ENCODE measurements at places on chromosomes 2 and 18.

DNA sequence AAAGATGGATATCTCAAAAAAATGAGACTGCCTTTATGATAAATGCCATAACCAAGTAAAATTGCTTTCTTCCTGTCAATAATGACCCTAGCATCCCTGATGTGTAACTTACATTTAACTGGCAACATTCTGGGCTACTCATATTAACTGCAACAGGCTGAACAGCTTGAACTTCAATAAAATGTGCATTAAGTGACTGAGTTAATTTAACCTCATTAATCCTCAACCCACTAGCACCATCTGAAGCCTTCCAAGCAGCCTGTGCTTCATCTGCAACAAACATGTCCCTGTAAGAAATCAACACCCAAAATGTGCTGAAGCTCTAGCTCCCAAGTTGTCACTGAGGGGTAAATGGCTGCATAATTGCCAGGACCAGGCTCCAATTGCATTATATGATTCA is 296.2 kb upstream of the ZC3H15 start:
- no peak for DNase-seq

DNA sequence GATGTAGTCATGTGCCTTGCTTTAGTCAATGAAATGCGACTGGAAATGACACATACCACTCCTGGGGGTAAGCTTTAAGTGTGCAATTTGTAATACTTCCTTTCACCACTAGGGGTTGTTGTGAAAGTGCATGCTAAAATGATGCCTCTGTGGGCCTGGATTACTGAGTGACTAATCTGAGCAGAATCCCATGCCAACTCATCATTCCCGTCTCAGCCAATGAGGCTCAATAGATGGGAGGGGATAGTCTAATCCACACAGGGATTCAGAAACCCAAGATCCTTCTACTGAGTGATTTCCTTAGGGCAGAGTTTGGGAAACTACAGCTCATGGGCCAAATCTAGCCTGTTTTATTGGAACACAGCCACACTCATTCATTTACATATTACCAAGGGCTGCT is 54.0 kb downstream of the HRH4 start:
- no peak for DNase-seq

GRCh38 chr2:47695800-47696477 is 87.0 kb upstream of the MSH6 start:
- no peak for DNase-seq

DNA sequence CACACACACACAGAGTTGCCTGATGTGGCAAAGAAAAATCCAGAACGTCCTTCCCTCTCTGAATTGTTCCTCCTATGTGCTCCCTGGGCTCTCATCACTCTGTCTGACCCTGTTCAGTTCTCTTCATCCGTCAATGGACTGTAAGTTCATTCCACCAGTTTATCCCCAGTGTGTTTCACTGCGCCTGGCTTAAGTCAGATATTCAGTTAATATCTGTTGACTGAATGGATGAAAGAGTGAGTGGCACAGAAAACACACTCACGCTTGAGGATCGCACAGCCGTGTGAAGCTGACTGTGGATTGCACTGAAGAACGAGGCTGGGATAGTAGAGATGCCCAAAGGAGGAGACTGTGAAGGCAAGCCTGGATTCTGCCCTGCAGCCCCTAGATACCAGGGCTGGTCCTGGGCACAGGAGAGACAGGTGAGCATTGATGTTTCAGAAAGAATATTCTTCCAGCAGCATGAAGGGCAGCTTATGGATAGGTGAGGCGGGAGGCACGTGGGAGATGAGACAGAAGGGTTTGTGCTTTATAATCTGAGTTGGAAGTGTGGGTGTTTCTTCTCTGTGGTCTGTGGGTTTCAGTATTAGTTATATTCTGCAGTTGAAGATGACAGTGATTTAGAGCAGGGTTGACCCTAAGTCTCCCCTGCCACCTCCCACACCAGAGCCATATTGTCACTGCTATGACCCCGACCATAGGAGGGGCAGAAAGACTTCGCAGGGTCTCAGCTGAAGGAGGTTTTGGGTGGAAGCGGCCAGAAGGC is 129.9 kb downstream of the SOCS6 start:
- DNase-seq = no peak

GRCh38 chr2:88696611-88697010 is 5.1 kb downstream of the RPIA start:
- no peak for DNase-seq

DNA sequence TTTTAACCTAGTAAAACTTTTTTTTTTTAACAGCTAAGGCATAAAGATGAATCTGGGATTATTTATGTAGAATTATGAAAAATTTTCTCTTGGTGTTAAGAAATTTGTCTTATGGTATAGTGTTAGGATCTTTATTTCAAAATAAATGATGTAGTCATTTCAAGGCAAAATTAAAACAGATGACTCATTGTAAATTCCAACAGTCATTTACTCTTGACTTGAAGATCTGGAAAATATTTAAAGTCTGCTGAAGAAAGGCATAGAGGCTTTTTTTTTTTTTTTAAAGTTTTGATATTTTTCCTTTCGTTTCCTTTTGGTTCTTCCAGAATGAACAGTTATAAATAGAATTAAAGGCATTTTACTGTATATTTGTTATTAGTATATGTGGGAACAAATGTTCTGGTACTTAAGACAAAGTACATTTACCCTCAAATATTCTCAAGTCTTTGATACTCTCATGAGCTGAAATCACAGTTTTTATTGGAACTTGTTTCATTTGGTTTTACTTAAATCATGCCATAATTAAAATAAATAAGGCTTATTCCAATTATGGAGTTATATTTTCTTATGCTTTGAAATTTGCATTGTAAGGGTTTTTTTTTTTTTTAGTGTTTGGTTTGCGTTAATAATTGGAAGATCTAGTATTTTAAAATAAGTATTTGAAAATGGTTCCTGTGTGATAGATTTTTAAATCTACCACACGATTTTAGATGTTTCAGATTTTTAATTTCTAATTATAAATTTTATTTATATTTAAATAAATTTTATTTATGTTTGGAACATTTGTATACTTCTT is 29.9 kb downstream of the GLS start:
- no peak for DNase-seq

- DNase-seq = no peak
These were observed 203.9 kb downstream of the DLGAP1 start for GRCh38 chr18:4251206-4251605.

DNA sequence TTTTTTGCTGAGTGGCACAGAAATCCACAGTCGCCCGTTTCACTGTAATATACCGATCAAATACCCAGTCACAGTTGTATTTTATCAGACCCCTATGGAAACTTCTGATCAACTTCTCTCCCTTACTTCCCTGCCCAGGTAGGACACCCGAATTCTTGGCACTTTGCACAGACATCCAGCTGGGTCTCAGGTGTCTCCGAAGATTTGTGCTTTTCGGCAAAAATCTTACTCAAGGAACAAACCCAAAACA is 596 bp downstream of the MREG start:
- no peak for DNase-seq

GRCh38 chr18:79566771-79567431 is 112.7 kb upstream of the CTDP1 start:
- no peak for DNase-seq

- DNase-seq = no peak
These were observed 1668.7 kb downstream of the SUCLG1 start for GRCh38 chr2:82790206-82791021.

DNA sequence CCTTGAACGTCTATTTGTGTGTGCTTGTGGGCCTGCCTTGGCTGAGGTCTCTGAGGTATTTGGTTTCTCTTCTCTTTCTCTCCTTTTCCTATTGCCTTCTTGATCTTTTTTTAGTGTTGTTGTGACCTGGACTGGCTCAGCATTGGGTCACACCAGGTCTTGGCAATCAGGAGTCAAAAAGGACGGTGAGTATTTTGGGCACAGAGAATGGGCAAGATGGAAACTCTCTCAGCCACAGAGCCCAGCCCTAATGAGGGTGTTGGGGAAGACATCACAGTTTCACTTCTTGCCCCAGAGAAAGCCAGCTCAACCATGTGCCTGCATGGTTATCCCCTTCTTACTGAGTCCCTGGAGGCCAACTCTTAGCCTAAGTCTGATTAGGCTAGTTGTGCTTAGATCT is 13.7 kb upstream of the INO80C start:
- no peak for DNase-seq

- DNase-seq = peak; percentile 49
These were observed 164.8 kb upstream of the KLHL14 start for GRCh38 chr18:32937597-32937996.

- DNase-seq = no peak
These were observed 5.9 kb downstream of the SERPINB11 start for GRCh38 chr18:63708650-63709049.

GRCh38 chr2:157540102-157540501 is 88.6 kb downstream of the ACVR1C start:
- DNase-seq = no peak

DNA sequence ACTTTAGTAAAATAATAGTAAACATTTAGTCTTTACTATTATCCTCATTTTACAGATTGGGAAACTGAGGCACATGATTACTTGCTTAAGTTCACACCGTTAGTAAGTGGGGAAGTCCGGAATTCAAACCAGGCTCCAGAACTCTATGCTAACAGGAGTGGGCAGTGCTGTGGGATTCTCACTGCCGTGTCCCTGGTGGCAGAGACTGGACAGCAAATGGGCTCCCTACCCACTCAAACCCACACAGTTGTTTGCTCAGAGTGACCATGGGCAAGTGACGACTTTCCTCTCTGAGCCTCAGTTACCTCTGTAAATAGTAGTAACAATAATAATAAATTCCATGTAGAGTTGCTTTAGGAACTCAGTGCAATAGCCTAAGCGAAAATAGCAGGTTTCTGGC is 24.0 kb downstream of the MAIP1 start:
- no peak for DNase-seq

DNA sequence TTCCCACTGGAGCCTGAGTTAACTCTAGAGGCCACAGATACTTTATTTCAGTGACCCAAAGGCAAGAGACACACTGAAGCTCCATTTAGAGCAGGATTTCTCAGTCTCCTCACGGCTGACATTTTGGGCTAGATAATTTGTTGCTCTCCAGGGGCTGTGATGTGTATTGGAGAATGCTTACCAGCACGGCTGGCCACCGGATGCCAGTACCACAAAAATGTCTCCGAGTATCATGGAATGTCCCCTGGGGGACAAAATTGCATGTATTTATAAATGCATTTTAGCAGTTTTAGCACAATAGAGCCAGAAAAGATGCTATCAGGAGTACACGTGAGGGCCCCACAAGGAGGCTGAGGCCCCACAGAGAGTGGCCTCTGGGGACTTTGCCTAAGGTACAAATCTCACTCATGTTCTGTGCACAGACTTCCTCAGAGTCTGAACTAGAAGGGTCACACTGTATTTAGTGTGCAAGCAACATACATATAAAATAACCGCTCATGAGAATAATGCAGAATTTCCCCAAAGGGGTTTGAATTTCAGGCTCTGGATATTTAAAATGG is 20.5 kb upstream of the DCC start:
- no peak for DNase-seq

DNA sequence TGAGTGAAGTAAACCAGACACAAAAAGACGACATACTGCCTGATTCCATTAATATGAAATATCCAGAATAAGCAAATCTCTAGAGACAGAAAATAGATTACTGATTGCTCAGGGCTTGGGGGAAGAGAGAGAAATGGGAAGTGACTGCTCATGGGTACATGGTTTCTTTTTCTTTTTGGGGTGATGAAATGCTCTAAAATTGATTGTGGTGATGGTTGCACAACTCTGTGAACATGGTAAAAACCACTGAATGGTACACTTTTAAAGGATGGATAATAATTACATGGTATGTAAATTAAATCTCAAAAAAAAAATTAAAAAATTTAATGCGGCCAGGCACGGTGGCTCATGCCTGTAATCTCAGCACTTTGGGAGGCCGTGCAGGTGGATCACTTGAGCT is 39.3 kb downstream of the RPL31 start:
- DNase-seq = no peak

DNA sequence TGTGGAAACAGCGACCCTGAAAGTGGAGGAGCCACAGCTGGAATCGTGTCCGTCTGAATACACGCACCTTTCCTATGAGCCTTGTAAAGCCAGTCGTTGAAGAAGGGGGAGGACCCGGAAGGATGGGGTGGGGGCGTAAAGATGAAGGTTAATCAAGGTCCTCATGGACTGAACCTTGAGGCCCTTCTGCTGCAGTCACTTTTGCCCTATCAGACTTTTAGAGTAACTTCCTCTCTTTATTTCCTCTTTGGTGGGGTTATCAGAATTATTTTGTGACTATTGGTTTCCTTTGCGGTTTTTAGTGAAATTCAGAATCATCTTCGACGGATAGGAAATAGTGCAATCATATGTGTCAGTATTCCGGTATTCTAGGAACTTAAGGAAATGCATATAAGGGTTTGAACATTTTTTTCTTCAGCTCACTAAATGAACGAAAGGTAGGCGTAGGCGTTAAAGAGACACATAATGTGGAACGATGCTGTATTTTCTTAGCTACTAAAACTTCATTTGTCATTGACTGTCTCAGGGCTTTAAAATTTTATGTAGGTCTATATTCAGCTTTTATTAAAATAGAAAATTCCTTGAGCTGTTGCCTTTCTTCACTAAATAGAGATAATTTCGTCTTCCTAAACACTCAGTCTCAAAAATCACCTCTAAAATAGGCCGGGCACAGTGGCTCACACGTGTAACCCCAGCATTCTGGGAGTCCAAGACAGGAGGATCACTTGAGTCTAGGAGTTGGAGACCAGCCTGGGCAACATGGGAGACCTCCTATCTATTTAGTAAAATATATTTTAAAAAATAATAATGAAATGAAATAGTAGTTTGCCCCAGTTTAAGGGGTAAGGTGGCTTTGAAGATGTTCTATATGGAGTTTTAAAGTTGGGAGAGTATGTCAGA is 1.4 kb upstream of the YES1 start:
- DNase-seq = no peak

GRCh38 chr2:233449081-233449901 is 95.0 kb downstream of the DGKD start:
- no peak for DNase-seq

- no peak for DNase-seq
These were observed 198.6 kb upstream of the PXDN start for GRCh38 chr2:1942836-1943360.

DNA sequence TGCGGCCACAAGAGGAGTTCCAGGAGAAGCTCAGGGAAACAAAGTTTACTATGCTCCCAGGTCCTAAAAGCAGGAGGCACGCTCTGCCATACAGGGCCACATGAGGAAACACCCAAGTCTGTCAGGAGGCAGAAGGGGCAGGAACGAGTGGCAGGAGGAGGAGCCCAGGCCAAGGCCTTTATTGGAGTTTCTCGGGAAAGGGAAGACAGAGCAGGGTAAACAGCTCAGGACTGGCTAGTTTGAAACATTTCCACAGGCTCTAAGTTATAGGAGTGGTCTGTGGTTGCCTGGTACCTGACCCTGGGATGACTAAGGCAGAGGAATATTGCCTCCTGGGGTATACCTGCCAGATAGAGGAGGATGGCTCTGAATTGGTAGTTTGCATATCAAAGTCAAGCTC is 3.7 kb upstream of the ZNF638 start:
- DNase-seq = no peak
